ENCODE measurements at places on chromosomes 7 and 10.
A peak's percentile ranks its signal among the peaks of the same experiment; 100 is the strongest.

- no peak for DNase-seq
These were observed 129.6 kb downstream of the GRM3 start for GRCh38 chr7:86773309-86773708.

DNA sequence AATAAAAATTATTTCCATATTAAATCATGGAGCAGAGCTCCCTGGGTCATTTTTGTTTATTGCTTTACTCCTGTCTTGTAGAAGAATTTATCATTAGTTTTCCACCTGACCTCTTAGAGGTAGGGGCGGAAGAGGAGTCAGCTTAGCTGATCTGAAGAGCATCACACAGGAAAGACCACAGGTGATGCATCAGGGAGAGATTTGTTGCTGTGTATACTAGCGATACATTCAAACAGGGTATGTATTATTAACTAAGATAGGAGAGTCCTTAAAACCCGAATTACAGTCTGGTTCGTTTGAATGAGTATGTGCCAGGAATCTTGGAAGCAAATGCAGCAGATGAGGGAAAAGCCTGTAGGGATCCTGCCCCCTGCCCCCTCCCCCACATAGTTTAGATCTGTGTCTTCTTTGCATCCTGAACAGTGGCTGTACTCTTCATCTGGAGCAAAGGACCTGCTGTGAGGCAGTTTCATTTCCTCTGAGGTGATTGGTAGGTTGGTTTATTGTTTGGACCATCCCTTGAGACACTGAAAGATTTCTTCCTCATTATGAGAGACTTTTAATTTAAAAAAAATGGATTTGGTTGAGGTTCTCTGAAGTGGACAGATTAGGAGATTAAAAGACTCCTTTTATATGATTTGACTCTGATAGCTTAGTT, 177.0 kb downstream of the SND1 start:
- DNase-seq, result no peak

- peak; percentile 21 for DNase-seq
These were observed 46.1 kb upstream of the ZMIZ1 start for GRCh38 chr10:79022565-79023230.

DNA sequence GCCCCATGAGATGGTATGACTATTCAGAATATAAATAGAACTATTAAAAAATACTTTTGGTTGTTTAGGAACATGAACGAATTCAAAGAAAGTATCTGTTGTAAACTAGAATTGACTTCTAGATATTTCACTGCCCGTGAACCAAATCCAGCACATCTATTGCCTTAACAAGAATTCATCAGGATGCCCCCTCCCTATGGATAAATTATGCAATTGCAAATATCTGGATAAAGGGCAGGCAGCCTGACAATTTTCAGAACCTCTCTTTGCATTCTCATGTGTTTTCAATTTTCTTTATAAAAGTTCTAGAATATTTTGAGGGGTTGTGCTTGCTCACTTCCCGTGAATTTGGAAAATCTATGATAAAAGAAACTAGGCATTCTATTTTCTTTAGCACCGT, 822.1 kb upstream of the SORCS1 start:
- no peak for DNase-seq

GRCh38 chr10:102113956-102114857, 6.0 kb downstream of the LDB1 start:
- DNase-seq, result peak; percentile 53

GRCh38 chr7:141027043-141027442, 12.3 kb upstream of the MRPS33 start:
- DNase-seq, result no peak

DNA sequence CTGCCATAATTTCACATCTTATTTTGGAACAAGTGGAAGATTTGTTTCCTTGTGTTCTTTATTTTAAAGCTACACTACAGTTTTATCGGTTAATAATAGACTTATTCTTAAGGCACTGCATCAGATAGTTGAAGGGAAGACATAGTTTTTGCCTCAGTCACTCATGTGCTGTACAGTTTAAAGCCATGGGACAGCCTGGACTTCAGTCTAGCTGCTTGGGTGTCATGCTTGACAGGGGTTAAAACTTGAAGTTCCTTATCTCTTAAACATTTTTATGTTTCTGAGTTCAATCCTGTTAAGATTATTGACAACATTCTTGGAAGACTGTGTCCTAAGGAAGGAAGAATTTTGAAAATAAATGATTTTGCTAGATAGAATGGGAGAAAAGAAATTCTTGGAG, 49.7 kb downstream of the PPP1R9A start:
- no peak for DNase-seq

GRCh38 chr7:77537136-77537777, at the start of gene PTPN12:
Gene PTPN12, plus strand, starts transcription at chr7:77537295. Its CDS starts 252 bp downstream, at chr7:77537547.
- DNase-seq, result peak; percentile 64
